Heart right ventricle (tissue), 16 donors: ENCODE measurements at places on chromosomes 12 and 14. TPM values are rescaled to one million over a fixed set of nuclear protein-coding genes. Genes with fewer than 3 reads are reported as not detected.

FOXN4 gene
- polyA plus RNA-seq: not detected

- no peak for DNase-seq
- no peaks in the 10 kb centered on the region for H3K27me3 ChIP-seq
- no peak overlapping the region for H3K27ac ChIP-seq
- H3K36me3 ChIP-seq: no peaks in the 10 kb centered on the region
- no peak overlapping the region for H3K4me3 ChIP-seq
Measured at GRCh38 chr12:3622822-3623690, 129.9 kb downstream of the CRACR2A start.

DNA sequence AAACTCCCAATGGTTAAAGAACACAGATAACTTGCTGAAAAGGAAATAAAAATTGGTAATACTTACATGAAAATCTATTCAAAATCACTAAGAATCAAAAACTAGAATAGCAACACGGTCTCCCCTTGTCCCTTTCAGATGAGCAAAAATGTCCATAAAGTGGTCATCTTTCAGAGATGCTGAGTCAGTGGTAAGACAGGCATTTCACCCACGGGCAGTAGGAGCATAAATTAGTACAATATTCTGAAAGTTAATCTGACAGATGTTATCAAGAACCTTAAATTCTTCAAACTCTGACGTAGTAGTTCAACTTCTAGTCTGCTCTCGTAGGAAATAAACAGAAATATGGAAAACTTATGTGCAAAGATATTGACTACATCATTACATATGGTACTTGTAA lies 33.1 kb upstream of the GNPNAT1 start:
- H3K4me1 ChIP-seq: no peaks in the 10 kb centered on the region
- no peak for DNase-seq
- H3K27me3 ChIP-seq: no peaks in the 10 kb centered on the region
- H3K27ac ChIP-seq: no peak overlapping the region
- no peak overlapping the region for H3K4me3 ChIP-seq

GDF3 gene
- 0.22 TPM for polyA plus RNA-seq
